Right ventricle myocardium inferior (tissue), 1 donor: ENCODE measurements at places on chromosomes 1 and 21. TPM values are rescaled to one million over a fixed set of nuclear protein-coding genes. Genes with fewer than 3 reads are reported as not detected.

- no peak for DNase-seq
Observed at GRCh38 chr1:227998374-227999055, 8.3 kb upstream of the WNT3A start.

GRCh38 chr1:244296447-244296846 is 155.3 kb downstream of the ADSS2 start:
- no peak for DNase-seq

- no peak for DNase-seq
Observed at GRCh38 chr1:15446212-15446611, 8.0 kb downstream of the CTRC start.

DNA sequence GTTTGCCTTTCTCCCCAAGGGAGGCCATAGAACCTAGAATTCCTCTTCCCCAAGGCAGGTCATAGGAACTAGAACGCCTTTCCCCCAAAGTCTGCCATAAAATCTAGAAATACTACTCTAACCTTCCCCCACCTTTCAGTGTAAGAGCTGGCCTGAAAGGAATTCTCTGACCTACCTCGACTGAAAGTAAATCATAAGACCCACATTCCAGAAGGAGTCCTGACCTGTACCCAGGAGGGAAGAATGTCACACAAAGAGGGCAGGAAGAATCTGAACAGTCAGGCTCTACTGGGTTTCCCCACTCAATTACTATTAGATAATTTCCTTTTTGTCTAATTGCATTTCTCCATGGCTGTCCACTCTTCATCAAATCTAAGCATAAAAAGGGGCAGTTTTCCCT is 5.7 kb upstream of the ATG4C start:
- no peak for DNase-seq

GRCh38 chr1:236150986-236151385 is 8.6 kb downstream of the GPR137B start:
- no peak for DNase-seq

The KANK4 gene
- total RNA-seq: 0.95 TPM
